ENCODE measurements at places on chromosomes 1 and 21.

- DNase-seq, result no peak
Measured at GRCh38 chr1:22101199-22101598, 41.7 kb downstream of the WNT4 start.

DNA sequence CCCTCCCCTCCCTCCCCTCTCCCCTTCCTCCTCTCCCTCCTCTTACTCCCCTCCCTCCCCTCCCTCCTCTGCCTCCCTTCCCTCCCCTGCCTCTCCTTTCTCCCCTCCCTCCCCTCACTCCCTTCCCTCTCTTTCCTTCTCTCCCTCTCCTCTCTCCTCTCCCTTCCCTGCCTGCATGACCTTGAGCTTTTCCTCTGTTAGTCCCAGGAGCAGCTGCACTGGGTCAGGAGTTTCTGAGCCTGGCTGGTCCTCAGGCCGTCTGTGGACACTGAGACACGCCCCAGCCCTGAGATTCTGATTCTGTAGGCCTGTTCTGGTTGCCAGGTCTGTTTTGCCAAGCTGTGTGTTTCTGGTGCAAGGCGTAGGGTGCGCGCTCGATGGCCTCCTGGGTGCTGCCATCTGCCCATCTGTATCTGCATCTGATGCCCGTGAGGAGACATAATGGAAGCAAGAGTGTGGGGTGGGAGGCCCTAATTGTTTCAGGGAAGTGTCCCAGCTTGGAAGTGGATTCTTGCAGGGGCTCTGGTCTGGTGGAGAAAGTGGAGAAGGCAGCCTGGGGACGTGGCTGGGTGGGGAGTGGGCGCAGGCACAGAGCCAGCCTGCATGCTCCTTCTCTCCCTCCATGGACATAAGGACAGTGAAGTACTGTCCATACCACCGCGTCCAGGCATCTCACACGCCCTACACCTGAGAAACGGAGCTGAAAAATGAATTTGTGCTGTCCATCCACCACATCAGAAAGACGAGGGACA is 97.2 kb downstream of the WDR4 start:
- no peak for DNase-seq

DNA sequence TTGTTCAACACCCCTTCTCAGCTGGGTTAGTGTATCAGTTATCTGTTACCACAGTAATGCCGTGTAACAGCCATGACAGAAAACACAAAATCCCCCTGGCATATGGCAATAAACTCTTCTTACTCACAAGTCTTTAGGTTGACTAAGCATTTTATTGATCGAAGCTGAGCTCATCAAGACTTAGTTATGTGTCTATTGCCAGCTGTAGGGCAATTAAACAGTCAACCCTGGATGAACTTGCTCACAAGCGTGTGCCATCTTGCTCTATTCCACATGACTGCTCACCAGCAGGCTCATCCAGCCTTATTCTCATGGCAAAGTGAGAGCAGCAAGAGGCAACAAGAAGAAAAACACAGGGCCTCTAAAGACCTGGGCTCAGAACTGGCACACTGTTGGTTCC is 333.8 kb upstream of the PTBP2 start:
- no peak for DNase-seq

DNA sequence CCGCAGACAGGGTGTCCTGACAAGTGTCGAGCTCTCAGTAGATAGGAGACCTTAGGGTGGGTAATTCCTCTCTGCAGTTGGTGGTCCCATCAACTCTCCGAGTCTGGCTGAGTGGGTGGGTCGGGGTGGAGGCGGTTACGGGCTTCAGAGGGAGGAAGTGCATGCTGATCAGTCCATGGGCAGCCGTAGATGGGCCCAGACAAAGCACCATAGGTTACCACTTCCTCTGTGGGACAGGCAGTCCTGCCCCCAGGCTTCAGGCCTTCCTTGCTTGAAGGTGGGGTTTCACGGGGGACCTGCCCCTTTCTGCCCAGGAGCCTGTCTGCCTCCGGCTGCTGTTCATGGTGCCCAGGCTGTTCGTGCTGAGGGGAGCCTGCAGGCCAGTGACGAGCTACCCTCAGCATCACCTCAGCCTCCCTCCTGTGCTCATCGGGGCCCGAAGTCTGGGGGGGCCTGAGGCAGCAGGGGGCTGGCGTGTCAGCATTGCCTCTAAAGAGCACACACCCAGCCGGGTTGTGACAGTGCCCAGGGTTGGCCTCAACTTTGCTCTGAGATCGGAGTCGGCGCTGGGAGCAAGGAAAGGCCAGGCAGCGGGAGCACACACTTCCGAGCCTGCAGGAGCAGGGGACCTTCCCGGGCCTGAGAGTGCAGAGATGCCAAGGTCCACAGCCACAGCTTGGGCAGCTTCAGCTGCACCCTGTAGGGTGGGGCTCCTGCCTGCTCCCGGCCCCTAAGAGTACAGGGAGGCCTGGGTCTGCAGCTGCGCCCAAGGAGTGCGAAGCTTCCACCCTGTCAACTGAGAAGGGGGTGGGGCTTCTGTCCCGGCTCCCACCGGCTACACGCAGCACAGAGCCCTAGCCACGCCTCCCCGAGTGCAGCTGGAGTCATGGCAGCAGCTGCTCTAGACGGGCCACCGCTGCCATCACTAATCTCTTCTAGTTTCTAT is 225.4 kb upstream of the NRIP1 start:
- DNase-seq, result no peak

DNA sequence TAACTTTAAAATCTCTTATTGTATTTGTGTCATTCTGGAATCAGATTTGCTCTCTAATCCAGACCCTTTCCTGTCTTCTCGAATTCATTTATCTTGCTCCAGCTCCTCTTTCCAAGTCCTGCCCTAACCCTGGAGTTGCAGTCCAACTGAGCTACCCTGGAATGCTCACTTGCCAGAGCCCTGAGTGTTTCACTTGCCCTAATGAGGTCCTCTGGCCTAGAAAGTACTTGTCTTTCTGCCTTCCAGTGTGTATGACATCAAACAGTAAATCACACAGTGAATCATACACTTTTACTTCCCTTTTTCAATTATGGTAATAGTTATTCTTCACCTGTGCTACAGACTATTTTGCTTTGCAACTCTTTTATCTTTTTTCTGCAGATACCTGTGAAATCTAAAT is 96.9 kb downstream of the NEK7 start:
- DNase-seq, result no peak

DNA sequence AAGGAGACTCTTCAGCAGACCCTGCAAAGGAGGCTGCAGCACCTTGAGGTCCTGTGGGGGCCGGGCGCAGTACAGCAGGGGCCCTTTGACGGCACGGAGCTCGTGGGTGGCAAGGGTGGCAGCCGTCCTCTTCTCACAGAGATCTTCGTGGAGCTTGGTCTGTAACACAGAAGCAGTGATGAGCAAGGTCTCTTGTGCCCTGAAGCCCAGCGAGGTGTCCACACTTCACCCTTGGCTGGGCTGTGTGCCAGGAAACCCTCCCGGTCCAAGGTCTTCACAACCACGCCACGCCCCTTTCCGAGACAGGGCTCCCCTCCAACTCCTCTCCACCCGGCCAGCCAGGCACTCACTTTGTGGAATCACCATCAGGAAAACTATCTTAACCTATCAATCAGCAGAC is 11.3 kb downstream of the LRRC47 start:
- DNase-seq, result no peak

GRCh38 chr21:14572204-14572780 is 26.2 kb upstream of the SAMSN1 start:
- DNase-seq, result no peak

DNA sequence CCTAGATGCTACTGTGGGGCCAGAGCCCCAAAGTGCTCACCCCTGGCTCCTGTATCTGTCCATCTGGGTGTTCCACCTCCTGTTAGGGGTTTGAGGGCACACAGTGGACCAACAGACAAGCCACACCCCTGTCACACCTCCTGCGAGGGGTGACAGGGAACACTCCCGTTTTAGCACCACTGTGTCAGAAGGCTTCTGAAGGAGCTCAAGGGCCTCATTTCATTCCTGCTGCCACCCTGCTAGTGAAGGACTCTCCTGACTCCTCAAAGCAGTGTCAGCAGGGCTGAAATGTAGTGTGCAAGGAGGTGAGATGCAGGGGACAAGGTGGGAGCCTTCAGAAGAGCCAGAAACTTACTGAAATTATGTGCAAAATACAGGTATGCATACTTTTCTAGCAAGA is 174.6 kb downstream of the GPATCH2 start:
- no peak for DNase-seq

GRCh38 chr1:67769633-67770256 is 63.5 kb downstream of the GNG12 start:
- no peak for DNase-seq

- no peak for DNase-seq
Measured at GRCh38 chr21:30652891-30653290, 10.2 kb downstream of the KRTAP20-3 start.

- DNase-seq, result no peak
Measured at GRCh38 chr1:45348966-45349677, 8.9 kb upstream of the MUTYH start.

- no peak for DNase-seq
Measured at GRCh38 chr1:209589440-209589839, 5.9 kb downstream of the CAMK1G start.

GRCh38 chr1:151443846-151444782 is 15.2 kb downstream of the POGZ start:
- peak; percentile 98 for DNase-seq

GRCh38 chr1:55316947-55317662 is 101.9 kb upstream of the USP24 start:
- DNase-seq, result no peak

GRCh38 chr1:9654051-9654833 is 2.7 kb downstream of the PIK3CD start:
- DNase-seq, result no peak

DNA sequence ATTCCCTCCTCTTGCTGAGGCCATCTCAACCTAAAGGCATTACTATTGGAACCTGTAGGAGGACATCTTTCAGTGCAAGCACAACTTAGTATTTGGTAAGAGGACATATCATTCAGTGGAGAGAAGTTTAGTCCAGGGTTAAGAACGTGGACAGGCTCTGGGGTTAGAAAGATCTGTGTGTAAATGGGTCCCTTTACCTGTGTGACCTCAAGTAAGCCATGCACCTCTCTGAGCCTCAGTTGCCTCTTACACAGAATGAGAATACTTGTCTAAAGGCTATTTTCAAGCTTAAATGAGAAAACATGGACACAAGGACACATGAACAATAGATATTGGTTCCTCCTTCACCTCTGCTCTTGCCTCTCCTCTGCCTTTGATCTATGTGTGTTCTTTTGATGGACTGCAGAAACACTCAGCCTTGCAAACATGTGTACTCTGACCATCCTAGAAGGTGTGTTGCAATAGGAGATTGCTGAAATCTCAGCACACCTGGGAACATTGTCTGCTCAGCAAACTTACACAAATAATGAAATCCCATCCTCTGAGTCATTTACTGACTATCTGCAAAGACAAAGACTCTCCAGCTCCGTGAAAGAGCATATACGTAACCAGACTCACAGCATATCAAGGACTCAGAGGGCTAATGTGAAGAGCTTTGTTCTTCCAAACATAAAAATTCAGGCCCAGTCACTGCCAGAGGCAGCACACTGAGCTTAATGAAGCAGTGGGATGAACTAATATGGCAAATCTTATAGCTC is 143.8 kb downstream of the DAB1 start:
- DNase-seq, result no peak

DNA sequence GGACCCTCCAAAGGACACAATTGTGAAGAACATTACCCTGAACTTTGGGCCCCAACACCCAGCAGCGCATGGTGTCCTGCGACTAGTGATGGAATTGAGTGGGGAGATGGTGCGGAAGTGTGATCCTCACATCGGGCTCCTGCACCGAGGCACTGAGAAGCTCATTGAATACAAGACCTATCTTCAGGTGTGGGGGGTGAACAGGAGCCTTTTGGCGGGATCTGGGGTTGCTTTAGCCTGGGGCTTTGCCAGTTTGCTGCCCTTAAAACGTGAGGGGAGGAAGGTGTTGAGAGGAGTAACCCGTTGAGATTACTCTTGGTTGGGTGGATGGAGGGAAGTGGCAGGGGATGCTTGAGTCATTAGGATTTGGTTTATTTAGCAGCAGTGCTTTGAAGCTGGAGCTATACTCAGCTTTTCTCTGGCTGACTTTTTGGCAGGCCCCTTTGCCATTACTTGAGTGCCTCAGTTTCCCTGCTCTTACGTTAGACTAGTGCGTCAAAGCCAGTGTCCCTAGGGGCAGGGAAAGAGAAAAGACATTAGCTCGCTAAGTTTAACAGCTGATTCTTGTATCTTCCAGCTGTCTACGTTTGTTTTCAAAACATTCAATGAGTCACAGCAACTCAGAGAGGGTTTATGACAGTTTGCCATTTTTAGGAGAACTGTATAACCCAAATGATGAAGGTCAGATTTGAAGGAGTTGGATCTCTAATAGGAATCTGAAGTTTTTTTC is 4.4 kb downstream of the NDUFS2 start:
- DNase-seq, result no peak

- DNase-seq, result no peak
Measured at GRCh38 chr1:22949822-22950331, 22.8 kb downstream of the LACTBL1 start.

- DNase-seq, result no peak
Measured at GRCh38 chr1:103942029-103942428, 192.3 kb downstream of the AMY1C start.

DNA sequence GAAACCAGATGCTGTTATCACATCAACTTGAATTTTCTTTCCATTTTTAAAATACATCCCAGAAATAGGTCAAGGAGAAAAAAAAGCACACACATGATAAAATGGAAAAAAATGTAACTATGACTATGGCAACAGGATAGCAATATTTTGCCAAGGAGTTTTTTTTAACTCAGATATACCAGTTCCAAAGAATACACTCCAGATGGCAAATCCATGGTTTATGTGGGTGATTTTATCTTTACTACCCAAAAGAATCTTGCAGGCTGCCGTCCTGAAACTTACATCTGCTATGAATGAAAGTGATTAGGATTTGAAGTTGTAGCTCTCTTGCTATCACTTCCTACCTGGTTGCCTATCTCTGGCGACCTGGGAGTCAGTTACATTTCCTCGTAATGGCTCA is 91.0 kb upstream of the PLPPR4 start:
- DNase-seq, result no peak

DNA sequence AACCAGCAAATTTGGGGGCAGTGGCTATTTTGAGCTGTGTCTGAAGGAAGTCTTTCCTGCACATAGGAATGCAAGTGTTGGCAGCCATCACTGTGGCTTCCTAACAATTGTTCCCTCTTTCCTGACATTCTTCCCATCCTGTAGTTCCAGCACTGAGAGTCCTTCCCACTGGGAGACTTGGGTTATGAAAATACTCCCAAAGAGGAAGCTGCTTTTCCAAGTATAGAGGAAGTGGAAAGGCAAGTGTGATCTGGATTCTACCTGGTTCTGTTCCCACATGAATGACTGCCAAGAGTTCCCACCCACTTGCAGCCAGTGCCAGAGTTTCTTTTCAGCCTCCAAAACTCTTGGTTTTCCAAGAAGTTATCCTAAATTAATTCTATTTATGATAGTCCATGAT is 98.5 kb upstream of the CD53 start:
- DNase-seq, result no peak

DNA sequence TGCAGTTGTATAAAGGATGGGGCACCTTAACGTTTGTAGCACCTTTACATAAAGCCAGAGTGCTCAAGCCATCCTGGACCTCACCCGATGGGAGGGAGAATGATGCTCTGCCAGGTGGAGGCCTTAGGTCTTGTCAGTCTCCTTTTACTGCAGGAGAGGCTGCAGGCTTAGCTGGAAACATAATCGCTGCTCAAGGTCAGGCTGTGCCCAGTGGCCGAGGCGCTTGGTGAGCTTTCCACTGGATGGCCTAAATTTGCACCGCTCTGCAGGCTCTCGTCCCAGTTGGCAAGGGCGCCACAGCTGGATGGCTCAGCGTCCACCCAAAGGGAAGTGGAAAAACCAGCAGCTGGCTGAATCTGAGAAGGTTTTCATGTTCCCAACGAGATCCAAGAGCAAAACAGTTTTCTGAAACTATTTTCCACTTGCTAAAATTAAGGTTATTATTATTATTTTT is 438.9 kb downstream of the CAMTA1 start:
- no peak for DNase-seq
